ENCODE measurements at places on chromosomes 12 and 14. TPM values are rescaled to one million over a fixed set of nuclear protein-coding genes. Genes with fewer than 3 reads are reported as not detected.

GRCh38 chr14:24605435-24606190 lies 3.9 kb downstream of the GZMH start:
- H3K27me3 ChIP-seq: peaks cover 6% of the 10 kb centered on the region
- H3K4me3 ChIP-seq: peak overlapping the region; percentile 65
- peak; percentile 81 for DNase-seq
- H3K36me3 ChIP-seq: no peaks in the 10 kb centered on the region
- peak overlapping the region; percentile 80 for H3K27ac ChIP-seq

DNA sequence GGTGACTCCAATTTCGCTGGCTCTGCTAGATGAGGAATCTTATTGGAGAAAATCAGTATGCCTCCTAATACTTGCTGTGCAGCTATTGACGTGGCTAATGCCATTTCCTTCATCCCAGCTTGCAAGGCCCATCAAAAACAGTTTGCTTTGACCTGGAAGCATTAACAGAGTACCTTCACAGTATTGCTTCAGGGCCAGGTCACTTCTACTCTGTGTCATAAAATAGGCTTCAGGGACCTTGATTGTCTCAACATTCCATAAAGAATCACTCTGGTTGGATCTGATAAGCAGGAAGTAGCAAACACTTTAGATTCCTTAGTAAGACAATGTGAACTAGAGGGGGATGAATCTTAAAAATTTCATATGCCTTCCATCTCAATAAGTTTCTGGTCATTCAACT lies 26.9 kb upstream of the ZNF641 start:
- H3K4me1 ChIP-seq: no peaks in the 10 kb centered on the region
- peaks cover 10% of the 10 kb centered on the region for H3K27me3 ChIP-seq
- no peak overlapping the region for H3K4me3 ChIP-seq
- no peak for DNase-seq
- H3K27ac ChIP-seq: no peak overlapping the region

The KRT3 gene
- total RNA-seq: not detected

The TMPRSS12 gene
- not detected for total RNA-seq

DNA sequence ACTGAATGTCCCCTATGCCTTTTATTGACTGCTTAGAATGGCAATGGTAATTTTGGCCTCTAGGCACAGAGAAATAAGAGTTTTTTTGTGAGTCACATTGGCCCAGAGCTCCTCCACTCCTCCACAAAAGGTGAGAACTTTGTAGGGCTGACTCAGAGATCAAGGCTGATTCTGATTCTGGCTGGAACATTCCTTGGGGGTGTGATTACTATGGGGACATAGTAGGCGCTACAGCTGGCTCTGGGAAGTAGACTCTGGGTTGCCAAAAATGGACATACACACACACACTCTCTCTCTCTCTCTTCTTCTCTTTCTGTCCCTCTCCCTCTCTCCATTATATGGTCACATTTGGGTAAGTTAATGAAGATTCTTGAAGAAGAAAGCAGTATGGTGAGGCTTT lies 174.6 kb upstream of the DDHD1 start:
- H3K36me3 ChIP-seq: no peaks in the 10 kb centered on the region
- no peak overlapping the region for H3K27ac ChIP-seq
- DNase-seq: no peak
- no peaks in the 10 kb centered on the region for H3K4me1 ChIP-seq
- no peaks in the 10 kb centered on the region for H3K27me3 ChIP-seq
- no peak overlapping the region for H3K4me3 ChIP-seq

The TPH2 gene
- not detected for total RNA-seq

DNA sequence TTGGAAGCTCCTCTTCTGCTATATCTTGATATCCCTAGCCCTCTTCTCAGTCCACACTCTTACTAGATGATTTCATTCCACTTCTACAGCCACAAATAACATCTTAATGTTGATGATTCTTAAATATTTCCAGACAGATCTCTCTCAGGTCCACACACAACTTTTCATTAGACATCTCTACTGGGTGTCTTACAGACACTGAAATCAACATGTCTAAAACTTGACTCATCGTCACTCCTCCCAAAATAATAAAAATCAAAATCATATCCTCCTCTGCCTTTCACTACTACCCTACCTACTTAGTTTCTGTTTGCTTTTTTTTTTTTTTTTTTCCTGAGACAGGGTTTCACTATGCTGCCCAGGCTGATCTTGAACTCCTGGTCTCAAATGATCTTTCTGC lies 11.9 kb downstream of the PRDM4 start:
- no peaks in the 10 kb centered on the region for H3K4me1 ChIP-seq
- no peak overlapping the region for H3K27ac ChIP-seq
- no peak overlapping the region for H3K4me3 ChIP-seq

GRCh38 chr14:58620011-58620410 lies 17.8 kb upstream of the DACT1 start:
- H3K4me1 ChIP-seq: no peaks in the 10 kb centered on the region
- no peak overlapping the region for H3K27ac ChIP-seq
- no peak for DNase-seq
- no peak overlapping the region for H3K4me3 ChIP-seq
- no peaks in the 10 kb centered on the region for H3K27me3 ChIP-seq
- H3K36me3 ChIP-seq: no peaks in the 10 kb centered on the region

GRCh38 chr12:51848841-51849735 lies 570 bp upstream of the FIGNL2 start:
- peaks cover 30% of the 10 kb centered on the region for H3K4me1 ChIP-seq
- no peak overlapping the region for H3K27ac ChIP-seq
- no peaks in the 10 kb centered on the region for H3K36me3 ChIP-seq
- no peak overlapping the region for H3K4me3 ChIP-seq
- H3K27me3 ChIP-seq: peaks cover 61% of the 10 kb centered on the region

- no peak overlapping the region for H3K4me3 ChIP-seq
- no peak overlapping the region for H3K27ac ChIP-seq
- no peaks in the 10 kb centered on the region for H3K36me3 ChIP-seq
- no peaks in the 10 kb centered on the region for H3K4me1 ChIP-seq
- H3K27me3 ChIP-seq: no peaks in the 10 kb centered on the region
- no peak for DNase-seq
These were observed 239.4 kb downstream of the PAWR start for GRCh38 chr12:79451365-79451764.

The LRCOL1 gene
- not detected for total RNA-seq

The ASCL1 gene
- not detected for total RNA-seq

GRCh38 chr14:90419200-90419599 lies 22.4 kb downstream of the CALM1 start:
- no peak for DNase-seq
- no peak overlapping the region for H3K27ac ChIP-seq
- H3K4me3 ChIP-seq: no peak overlapping the region
- peaks cover 4% of the 10 kb centered on the region for H3K27me3 ChIP-seq

The LMO3 gene
- not detected for total RNA-seq

The KRT74 gene
- total RNA-seq: not detected

- no peak overlapping the region for H3K4me3 ChIP-seq
- H3K4me1 ChIP-seq: peaks cover 2% of the 10 kb centered on the region
- no peaks in the 10 kb centered on the region for H3K36me3 ChIP-seq
These were observed 98.9 kb downstream of the HMGA2 start for GRCh38 chr12:65923228-65923627.

The ERBB3 gene
- total RNA-seq: 2.5 TPM

The GPR65 gene
- 22.9 TPM for total RNA-seq

The OVCH1 gene
- total RNA-seq: not detected

DNA sequence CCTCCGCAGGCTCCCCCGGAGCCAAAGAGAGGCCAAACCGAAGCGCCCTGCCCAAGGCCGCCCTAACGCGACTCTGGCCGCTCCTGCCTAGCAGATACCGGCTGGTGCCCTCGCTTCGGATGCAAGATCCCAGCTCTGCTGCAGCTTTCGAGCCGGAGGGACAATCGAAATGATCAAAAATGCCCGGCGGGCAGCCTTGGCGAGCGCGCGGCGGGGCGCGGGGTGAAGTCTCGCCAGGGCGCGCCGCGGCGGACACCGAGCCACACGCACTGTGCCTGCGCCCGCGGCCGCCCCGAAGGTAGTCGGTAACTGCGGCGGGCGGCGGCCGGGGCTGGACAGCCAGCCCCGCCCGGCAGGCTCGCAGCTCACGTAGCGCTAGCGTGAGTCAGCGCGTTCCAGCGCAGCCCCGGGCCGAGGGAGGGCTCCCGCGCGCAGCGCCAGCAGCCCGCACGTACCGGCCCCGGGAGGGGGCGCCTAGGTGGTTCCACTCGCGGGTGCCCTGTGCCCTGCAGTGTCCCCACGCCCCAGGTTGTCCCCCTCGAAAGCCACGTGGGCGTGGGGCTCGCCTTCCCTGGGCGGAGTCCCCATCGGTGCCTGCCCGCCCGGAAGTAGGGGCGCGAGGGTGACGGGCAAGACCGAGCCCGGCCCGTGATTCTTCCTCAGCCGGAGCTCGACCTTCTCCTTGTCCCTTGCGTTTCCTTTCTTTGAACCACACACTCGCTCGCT lies 109.2 kb upstream of the EGLN3 start:
- peak overlapping the region; percentile 80 for H3K27ac ChIP-seq
- H3K27me3 ChIP-seq: peaks cover 15% of the 10 kb centered on the region
- H3K36me3 ChIP-seq: no peaks in the 10 kb centered on the region
- H3K4me1 ChIP-seq: peaks cover 39% of the 10 kb centered on the region
- H3K4me3 ChIP-seq: peak overlapping the region; percentile 78
- peak; percentile 76 for DNase-seq

- DNase-seq: no peak
- H3K4me1 ChIP-seq: no peaks in the 10 kb centered on the region
- no peak overlapping the region for H3K4me3 ChIP-seq
- no peaks in the 10 kb centered on the region for H3K36me3 ChIP-seq
- H3K27me3 ChIP-seq: no peaks in the 10 kb centered on the region
These were observed 169.2 kb downstream of the TMTC2 start for GRCh38 chr12:82855872-82856271.

GRCh38 chr12:69129564-69129963 lies 109.8 kb upstream of the CPSF6 start:
- H3K4me3 ChIP-seq: no peak overlapping the region
- H3K36me3 ChIP-seq: no peaks in the 10 kb centered on the region
- no peaks in the 10 kb centered on the region for H3K4me1 ChIP-seq
- H3K27ac ChIP-seq: no peak overlapping the region
- H3K27me3 ChIP-seq: peaks cover 8% of the 10 kb centered on the region
- no peak for DNase-seq

GRCh38 chr12:84355561-84355960 lies 557.0 kb downstream of the SLC6A15 start:
- H3K27me3 ChIP-seq: no peaks in the 10 kb centered on the region
- H3K4me3 ChIP-seq: no peak overlapping the region
- no peaks in the 10 kb centered on the region for H3K4me1 ChIP-seq
- H3K36me3 ChIP-seq: no peaks in the 10 kb centered on the region
- H3K27ac ChIP-seq: no peak overlapping the region

GRCh38 chr12:39763890-39764169 lies 144.2 kb upstream of the ABCD2 start:
- no peaks in the 10 kb centered on the region for H3K27me3 ChIP-seq
- H3K4me3 ChIP-seq: no peak overlapping the region
- H3K27ac ChIP-seq: no peak overlapping the region
- no peaks in the 10 kb centered on the region for H3K4me1 ChIP-seq

The ACOT6 gene
- not detected for total RNA-seq

DNA sequence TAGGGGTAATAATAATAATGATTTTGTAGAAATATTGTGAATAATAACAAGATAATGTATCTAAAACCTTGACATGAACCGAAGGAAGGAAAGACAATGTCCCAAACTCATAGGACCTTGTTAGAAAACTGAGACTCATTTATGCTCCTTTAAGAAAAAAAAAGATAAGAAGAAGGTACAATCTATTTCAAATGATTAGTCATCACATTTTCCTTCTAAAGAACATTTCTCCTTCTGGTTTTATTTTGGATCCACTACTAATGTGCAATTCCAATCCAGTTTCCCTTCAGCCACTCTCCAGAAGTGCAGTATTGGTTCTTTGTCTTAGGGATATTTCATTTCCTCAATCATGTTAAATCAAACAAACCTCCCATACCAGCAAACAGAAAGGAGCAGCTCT lies 526.7 kb downstream of the FUT8 start:
- H3K4me3 ChIP-seq: no peak overlapping the region
- no peak for DNase-seq
- H3K27ac ChIP-seq: no peak overlapping the region
- peaks cover 27% of the 10 kb centered on the region for H3K36me3 ChIP-seq

DNA sequence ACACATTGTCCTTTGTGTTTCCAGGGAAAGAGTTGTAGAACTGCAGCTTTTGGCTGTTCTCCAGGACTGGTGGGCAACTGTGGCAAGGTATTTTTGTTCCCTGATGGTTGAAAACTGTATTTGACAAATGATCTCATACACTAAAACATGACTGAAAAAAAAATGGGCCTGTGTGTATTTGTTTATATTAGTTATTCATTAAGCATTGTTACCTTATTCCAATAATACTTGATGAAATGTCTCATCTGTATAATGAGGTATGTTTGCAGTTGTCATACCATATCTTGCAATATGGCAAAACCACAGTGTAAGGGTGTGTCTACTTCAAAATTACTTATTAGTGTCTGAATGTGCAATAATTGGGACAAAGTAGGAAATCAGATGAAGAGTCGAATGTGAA lies 479.4 kb upstream of the NOVA1 start:
- H3K36me3 ChIP-seq: no peaks in the 10 kb centered on the region
- H3K27ac ChIP-seq: no peak overlapping the region
- H3K4me1 ChIP-seq: no peaks in the 10 kb centered on the region
- no peak for DNase-seq
- H3K27me3 ChIP-seq: no peaks in the 10 kb centered on the region

The TAS2R20 gene
- total RNA-seq: 0.50 TPM

The SERPINA12 gene
- not detected for total RNA-seq

GRCh38 chr14:94043756-94044475 lies 17.8 kb downstream of the OTUB2 start:
- DNase-seq: no peak
- no peaks in the 10 kb centered on the region for H3K27me3 ChIP-seq
- H3K4me1 ChIP-seq: no peaks in the 10 kb centered on the region
- H3K4me3 ChIP-seq: no peak overlapping the region
